MCF 10A (cell line): ENCODE measurements at places on chromosomes 7 and 10.

GRCh38 chr7:70782796-70783195 lies 349.1 kb upstream of the GALNT17 start:
- no peak for DNase-seq

GRCh38 chr10:59393349-59393748 lies 31.0 kb upstream of the FAM13C start:
- DNase-seq = no peak

GRCh38 chr7:81919494-81919893 lies 149.6 kb upstream of the HGF start:
- no peak for DNase-seq

DNA sequence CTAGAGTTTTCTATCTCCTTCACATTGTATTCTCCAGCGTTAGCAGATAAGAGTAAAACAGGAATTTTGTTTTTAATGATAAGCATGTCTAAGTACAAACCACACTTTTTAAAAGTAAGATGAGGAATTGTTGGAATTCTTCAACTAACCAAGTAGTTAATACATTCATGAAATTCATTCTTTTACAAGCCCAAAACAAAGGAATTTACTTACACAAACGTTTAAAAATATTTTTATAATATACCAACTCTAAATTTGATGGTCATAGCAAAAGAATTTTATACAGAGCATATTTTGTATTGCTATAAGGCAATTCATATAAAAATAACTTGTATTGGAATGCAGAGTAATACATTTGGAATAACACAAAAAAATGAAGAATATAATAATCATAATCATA lies 51.3 kb downstream of the TWIST1 start:
- DNase-seq = no peak

DNA sequence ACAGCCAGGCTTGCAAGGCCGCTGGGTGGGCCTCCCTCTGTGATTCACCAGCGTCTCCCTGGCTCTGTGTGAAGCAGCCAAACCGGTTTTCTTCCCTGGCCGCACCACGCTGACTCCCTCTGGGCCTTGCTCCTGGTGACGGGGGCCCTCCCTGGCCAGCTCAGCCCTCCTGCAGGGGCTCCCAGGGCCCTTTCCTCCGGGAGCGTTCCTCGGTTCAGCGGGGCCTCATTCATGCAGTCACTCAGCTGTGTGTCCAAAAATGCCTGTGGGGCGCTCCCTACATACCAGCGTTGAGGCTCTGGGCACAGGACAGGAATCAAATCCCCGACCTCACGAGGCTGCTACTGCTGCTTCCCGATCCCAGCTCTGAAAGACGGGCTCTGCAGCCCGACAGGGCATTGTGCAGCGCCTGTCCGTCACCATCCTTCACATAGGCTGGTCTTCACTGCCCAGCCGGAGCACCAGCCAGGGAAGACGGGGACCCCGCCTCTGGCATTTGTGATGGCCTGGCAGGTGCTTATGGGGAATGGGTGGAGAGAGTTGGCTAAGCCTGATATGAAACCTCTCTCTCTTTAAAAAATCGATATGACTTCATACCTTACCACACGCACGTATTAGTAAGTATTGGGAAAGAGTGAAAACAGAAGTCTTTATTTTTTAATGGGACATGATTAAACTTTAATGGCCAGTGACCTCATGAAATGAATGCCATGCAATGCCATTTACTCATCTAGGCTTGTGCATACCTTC lies 110.0 kb upstream of the SHH start:
- no peak for DNase-seq

DNA sequence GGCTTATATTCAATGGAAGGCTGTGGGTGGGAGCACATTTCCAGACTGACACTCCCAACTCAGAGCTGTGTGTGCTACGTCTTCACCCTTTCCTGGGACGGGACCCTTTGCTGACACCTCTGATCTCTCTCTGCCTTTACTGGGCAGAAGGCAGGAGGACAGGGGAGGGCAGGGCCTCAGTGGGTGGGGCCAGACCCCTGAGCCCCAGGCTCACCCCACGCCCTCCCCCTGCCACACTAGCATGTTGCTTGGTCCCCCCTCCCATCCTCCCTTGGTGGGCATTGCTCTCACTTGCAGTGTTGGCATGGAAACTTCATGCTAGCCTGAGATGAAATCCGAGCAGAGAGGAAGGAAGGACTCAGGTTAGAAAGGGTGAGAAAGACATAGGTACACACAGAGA lies 18.4 kb downstream of the TMEM273 start:
- no peak for DNase-seq
